Stimulated activated CD8-positive, alpha-beta memory T cell treated with anti-CD3 and anti-CD28 coated beads, Interleukin-2, amount 100 ng/mL, for 1 hour (primary cell): ENCODE measurements at places on chromosomes 3 and 15.

GRCh38 chr3:4758957-4759656 lies 220.1 kb upstream of the BHLHE40 start:
- DNase-seq: no peak

- DNase-seq: no peak
These were observed 3.5 kb upstream of the CHST14 start for GRCh38 chr15:40467261-40467615.

DNA sequence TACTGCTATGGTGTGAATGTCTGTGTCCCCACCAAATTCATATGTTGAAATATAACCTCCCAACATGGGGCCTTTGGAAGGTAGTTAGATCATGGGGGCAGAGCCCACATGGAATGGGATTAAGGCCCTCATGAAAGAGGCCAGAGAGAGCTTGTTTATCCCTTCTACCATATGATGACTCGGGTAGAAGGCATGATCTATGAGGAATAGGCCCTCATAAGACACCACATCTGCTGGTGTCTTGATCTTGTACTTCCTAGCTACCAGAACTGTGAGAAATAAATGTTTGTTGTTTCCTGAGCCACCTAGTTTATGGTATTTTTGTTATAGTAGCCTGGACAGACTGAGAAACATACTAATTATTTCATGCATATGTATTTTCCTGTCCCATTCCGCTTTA lies 51.9 kb downstream of the WWTR1 start:
- no peak for DNase-seq

DNA sequence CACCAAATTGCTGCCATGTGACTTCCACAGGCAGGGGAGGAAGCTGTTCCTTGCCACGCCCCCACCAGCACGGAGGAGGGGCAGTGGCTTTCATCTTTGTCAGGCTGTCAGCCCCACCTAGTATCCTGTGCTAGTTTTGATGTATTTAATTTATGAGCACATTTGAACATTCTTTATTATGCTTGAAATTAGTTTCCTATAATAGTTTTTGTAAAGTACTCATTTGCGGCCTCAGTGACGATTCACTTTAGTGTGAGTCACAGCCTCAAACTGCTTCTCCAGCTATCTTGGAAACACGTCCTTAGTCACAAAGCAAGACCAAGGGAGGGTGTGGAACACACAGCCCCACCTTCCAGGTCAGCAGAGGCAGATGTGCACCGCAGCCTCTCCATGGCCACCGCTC lies 239.9 kb upstream of the ATP10A start:
- no peak for DNase-seq

- DNase-seq: no peak
These were observed 27.4 kb downstream of the PHC3 start for GRCh38 chr3:170154084-170154483.
